ENCODE measurements at places on chromosomes 7 and 10. TPM values are rescaled to one million over a fixed set of nuclear protein-coding genes. Genes with fewer than 3 reads are reported as not detected.

DNA sequence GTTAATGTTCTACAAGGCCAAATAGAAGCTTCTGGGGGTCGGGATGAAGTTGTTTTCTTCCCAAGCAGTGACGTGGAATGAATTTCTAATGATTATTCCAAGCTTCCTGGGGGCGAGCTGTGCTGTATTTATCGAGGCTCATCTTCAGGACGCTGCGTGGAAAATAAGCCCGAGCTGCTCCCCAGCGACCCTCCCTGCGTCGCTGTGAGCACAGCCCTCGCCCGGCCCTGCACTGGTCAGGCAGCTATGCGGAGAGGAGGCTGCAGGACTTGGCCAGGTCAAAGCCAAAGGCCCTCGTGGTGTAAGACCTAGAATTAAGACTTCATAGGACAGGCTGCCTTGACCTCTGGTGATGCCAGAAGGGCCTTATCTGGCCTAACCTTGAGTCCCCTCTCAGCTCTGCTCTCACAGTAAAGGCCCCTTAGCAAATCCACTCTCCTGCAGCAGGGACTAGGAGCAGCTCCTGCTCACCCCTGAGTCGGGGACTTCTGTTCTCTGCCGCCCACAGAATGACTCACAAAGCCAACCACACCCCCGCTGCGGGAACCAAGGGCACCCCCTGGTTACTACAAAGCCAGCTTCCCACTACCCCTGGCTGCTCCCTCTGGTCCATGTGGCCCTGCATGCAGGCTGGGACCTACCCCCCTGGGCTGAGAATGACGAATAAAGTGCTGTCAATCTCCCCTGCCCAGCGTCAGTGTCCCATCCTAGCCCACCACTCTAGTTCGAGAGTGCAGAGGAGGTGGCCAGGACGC is 501.6 kb downstream of the TCERG1L start:
- DNase-seq: no peak

- DNase-seq: no peak
Observed at GRCh38 chr7:117176206-117176605, 146.7 kb downstream of the WNT2 start.

GRCh38 chr10:3666525-3667302 is 118.3 kb downstream of the KLF6 start:
- no peak for DNase-seq

Gene SRRM3
- total RNA-seq: 8.4 TPM

Gene PLXDC2
- 17.0 TPM for total RNA-seq

DNA sequence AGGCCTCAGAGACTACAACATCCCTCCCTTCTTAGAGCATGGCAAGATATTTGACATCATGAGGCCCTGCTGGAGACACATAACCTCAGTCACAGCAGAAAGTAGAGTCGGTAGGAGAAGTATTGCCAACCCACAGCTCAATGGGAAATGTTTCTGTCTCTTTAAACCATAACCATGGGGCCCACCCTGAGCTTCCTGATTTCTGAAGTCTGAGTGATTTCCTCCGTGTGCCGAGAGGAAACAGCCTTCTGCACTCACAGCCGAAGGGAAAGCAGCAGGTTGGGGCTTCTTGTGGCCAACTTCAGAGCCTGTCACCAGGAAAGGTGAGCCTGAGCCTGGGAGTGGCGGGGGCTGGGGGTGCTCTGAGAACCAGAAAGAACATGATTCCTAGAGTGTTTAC is at the start of gene GIMAP1:
TSS of gene GIMAP1 (plus strand) at position 246 of the 400 bp plus-strand sequence. CDS start 2,435 bp downstream, outside the sequence.
- DNase-seq: peak; percentile 78

DNA sequence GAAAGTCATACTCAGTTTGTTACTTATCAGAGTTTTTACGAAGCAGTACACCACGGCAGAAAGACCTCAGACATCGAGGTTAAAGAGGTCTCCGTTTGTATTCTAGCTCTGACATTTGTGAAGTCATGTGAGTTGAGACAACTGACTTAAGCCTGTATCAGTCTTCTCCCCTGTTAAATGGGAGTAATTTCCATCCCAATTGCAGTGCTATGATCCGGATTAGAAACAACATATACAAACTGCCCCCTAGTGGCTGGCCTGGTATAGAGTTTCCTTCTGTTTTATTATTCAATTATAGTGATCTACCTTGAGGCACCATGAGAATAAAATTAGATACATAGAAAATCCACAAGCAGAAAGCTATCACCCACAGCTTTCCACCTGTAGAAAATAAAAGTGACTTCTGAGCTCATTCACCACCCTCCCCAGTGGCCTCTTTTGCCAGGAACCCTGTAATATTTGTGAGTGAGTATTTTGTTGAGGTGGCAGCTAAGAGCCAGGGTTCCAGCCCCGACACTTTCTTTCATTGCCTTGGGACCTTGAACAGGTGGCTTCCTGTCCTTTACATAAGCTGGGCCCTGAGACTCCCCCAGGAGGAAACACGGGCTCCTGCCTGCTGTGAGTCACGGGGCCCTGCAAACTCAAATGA is 607.2 kb upstream of the MGMT start:
- no peak for DNase-seq

GRCh38 chr10:29109707-29110571 is 178.9 kb upstream of the LYZL1 start:
- no peak for DNase-seq

GRCh38 chr10:11876324-11876723 is 53.2 kb downstream of the PROSER2 start:
- DNase-seq: no peak

GRCh38 chr10:102159831-102160230 is 7.6 kb downstream of the NOLC1 start:
- DNase-seq: no peak

- DNase-seq: no peak
Observed at GRCh38 chr7:70006261-70006920, 408.1 kb downstream of the AUTS2 start.

Gene OR2A1
- not detected for total RNA-seq

DNA sequence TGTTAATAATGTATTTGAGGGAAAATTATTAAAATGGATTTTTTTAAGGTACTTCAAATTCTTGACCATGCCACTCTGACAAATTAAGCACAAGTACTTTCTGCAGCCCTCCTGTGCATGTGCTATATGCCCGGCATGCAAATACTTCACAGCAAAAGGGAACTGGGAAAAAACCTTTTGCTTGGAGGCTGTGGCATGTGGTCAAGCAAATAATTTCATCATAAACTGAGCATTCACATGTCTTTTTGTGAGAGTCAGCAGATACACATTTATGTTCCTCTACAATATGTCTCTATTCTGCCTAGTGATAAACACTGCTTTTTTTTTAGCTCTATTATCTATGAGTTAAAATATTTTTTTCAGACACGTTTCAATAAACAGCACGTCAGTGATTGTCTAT is 53.7 kb upstream of the SEMA3A start:
- no peak for DNase-seq

Gene TMEM229A
- not detected for total RNA-seq

DNA sequence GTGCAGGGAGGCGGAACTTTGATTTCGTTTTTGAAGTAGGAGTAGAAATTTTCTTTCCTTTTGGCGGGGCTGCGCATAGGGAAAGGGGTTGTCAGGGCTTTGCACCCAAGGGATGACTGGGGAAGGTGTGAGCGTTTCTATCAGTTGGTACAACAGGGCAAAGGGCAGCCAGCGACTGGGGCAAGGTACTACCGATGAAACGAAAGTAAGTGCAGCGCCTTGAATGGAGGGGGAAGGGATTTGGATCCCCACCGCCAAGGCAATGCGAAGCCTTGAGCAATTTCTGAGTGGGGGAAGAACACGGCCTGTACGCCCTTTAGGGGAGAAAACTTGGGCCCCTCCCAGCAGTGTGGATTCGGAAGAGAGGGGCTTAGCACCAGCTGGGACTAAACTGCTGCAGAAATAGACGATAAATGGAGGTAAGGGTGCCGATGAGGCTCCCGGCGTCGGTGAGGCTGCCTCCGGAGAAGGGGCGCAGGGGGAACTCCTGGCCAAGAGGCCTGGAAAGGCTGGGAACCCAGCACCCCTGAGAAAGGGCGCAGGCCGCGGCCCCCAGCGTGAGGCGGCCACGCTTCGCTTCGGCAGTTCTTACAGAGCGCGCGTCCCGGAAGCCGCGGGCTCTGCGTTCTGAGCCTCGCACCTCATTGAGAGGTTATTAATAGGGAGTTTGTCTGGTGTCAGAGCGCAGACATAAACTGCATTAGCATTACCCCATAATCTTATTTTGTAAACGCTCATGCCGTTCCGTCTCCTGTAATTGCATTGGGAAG is 10.0 kb upstream of the TLX1 start:
- DNase-seq: no peak

- peak; percentile 97 for DNase-seq
Observed at GRCh38 chr10:43362191-43362839, 9.1 kb upstream of the FXYD4 start.

GRCh38 chr10:26843736-26844135 is 17.0 kb downstream of the ABI1 start:
- DNase-seq: no peak

DNA sequence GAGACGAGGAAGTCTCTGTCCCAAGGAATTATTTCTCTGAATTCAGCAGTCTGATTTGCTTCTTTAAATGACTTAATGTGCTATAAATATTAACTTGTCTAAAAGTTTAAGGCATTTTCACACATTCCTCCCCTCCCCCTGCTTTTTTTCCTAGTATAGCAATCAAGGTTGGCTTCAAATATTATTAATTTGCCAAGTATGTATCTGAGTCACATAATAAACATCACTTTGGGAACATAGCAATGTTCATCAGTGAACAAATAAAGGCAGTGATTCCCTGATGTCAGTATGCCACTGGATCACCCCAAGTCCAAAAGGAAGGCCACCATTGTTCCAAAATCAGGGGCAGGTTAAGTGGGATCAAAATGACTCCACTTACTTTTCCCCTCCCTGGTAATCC is 40.5 kb downstream of the PDE6C start:
- DNase-seq: no peak

GRCh38 chr10:8453587-8453986 is 399.1 kb downstream of the GATA3 start:
- peak; percentile 5 for DNase-seq

Gene NPTX2
- 0.72 TPM for total RNA-seq

Gene MYL10
- total RNA-seq: not detected

Gene MMP21
- total RNA-seq: not detected

DNA sequence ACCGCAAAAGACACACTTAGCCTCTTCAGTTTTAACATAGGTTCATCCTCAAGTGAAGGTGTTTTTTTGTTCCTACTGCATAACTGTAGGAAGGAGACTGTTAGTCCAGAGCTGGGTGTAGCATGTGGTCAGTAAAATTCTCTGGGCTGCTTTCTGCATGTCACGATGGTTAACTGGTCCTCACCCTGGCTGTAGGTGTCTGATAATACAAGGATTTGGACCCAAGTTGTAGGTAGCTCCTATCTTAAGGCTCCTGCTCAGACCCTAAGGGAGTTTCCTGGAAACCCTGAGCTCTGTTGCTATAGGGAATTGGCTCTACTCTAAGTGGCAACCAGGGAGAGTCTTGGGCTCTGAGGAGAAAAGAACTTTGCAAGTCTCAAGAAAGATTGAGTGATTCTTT is 112.9 kb downstream of the SAMD9 start:
- no peak for DNase-seq

- DNase-seq: no peak
Observed at GRCh38 chr7:106332201-106332600, 47.4 kb upstream of the NAMPT start.

GRCh38 chr10:117133273-117134055 is 4.6 kb downstream of the VAX1 start:
- no peak for DNase-seq

Gene GDF2
- total RNA-seq: not detected

Gene OPN1SW
- not detected for total RNA-seq

GRCh38 chr7:156753630-156754029 is 113.1 kb downstream of the RNF32 start:
- no peak for DNase-seq

Gene SPRN
- not detected for total RNA-seq

- DNase-seq: no peak
Observed at GRCh38 chr7:5387711-5388245, 35.9 kb downstream of the TNRC18 start.

DNA sequence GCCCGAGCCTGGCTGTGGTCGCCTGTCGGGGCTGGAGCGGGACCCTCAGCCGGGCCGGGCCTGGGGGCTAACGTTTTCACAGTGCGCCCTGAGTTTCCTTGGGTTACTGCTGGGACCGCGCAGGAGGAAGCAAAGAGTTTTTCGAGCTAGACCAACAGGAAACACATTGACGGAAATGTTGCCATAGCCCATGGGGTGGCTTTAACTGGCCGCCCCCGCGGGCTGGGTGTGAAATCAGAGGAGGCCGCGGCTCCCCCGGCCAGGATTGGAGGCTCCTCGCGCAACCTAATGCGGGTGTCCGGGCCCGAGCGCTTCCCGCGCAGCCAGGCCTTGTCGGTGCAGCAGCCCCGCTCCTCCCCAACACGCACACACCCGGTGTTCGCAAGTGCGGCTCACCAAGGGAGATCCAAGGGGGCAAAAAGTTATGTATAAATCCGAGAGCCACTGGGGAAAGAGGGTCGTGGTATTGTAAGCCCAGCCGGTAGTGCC is 1.9 kb downstream of the HHEX start:
- peak; percentile 67 for DNase-seq

Gene LBX1
- not detected for total RNA-seq

DNA sequence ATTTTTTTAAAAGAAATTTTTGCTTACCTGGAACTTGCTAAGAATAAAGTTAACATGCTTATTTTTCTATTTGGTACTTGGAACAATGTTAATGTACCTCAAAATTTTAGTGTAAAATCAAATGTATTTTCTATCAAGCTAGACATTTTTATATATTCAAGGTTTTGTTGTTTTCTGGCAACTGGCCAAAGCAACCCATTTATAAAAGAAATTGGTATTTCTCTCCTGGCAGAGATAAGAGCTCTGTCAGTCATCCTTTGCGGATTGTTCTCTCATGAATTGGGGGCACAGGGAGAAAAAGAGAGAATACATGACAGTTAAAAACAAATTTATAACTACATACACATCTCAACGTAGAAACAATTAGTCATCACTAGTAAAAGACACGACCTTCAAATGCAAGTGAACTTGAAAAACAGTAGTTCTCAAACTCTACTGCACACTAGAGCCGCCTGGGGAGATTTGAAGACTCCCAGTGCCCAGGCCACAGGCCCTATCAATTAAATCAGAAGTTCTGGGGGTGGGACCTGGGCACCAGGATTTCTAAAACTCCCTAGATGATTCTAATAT is 152.4 kb upstream of the LAMB4 start:
- DNase-seq: no peak

- DNase-seq: peak; percentile 59
Observed at GRCh38 chr7:27922907-27923641, 183.1 kb downstream of the TAX1BP1 start.

DNA sequence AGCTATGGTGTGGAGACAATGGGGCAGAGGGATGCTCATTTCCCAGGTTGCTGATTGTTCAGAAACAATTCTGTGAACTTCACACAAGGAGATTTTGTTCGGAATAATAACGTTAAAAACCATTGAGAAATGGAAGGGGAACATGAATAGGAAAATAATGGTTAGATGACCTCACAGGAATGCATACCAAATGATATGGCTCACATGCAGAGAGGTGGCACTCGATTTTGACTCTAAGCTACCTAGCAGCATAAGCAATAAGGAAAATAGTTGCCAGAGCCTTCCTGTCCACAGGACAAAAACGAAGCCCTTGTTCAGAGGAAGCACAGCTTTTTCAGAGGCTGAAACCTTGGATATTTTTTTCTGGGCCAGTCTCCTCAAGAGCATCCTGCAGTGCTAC is 293.1 kb downstream of the ZEB1 start:
- DNase-seq: no peak

Gene EBLN1
- total RNA-seq: not detected

Gene IL2RA
- 0.49 TPM for total RNA-seq

GRCh38 chr7:84688671-84689070 is 494.1 kb upstream of the SEMA3A start:
- DNase-seq: no peak

Gene FKBP6
- total RNA-seq: not detected

Data from heart right ventricle (tissue), 16 donors.